ENCODE measurements at places on chromosomes 11 and 22.

DNA sequence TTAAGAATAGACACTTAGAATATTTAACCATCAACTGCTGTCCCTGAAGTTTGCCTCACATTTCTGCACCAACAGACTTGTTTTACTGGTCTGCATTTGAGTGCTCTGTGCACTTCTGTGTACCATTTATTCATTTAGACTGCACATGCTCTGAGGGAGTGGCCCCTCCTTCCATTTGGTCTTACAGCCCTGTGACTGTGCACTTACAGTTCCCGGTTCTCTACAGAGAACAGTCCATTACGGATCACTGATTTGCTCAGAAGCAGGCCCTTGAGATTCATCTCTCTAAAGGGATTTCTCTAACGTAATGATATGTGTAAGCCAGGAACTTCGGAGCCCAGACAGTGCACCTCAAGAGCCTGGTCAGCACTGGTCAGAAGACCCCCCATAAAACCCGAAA is 247.3 kb upstream of the BLID start:
- no peak for DNase-seq

DNA sequence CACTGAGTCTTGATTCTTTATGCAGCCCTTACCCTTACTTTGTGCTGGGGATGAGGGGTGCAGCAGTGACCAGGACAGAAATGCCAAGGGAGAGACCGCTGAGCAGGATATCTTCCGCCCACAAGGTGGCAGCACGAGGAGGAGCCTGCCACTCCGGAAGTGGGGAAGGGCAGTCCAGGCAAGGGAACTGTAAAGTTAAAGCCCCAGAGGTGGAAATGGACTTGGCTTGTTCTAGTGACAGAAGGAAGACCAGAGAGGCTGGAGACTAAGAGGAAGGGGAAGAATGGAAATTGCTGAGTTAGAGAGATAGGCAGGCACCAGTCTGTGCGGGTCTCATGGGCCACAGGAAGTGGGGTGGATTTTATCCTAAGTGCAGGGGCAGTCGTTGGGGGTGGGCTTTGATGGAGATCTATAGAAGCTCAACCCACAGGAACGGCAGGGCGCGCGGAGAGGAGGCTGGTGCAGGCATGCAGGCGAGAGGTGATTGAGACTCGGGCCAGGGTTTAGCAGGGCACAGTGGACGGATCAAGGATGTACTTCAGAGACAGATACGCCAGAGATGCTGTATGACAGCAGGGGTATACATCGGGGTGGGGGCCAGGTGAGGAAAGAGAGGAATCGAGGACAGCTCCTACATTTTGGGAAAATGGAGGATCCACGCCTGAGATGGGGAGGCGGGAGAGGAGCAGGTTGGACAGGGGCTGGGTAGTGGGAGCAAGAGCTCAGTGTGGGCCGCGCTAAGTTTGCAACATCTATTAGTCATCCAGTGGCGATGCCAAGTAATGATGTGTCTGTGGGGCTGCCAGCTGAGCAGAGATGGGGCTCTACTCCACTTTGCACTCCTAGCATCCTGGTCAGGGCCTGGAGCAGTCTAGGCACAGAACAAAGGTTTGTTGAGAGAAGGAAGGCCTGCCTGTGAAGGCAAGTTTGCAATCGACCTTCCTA is 3.3 kb upstream of the GRK2 start:
- peak; percentile 86 for DNase-seq

DNA sequence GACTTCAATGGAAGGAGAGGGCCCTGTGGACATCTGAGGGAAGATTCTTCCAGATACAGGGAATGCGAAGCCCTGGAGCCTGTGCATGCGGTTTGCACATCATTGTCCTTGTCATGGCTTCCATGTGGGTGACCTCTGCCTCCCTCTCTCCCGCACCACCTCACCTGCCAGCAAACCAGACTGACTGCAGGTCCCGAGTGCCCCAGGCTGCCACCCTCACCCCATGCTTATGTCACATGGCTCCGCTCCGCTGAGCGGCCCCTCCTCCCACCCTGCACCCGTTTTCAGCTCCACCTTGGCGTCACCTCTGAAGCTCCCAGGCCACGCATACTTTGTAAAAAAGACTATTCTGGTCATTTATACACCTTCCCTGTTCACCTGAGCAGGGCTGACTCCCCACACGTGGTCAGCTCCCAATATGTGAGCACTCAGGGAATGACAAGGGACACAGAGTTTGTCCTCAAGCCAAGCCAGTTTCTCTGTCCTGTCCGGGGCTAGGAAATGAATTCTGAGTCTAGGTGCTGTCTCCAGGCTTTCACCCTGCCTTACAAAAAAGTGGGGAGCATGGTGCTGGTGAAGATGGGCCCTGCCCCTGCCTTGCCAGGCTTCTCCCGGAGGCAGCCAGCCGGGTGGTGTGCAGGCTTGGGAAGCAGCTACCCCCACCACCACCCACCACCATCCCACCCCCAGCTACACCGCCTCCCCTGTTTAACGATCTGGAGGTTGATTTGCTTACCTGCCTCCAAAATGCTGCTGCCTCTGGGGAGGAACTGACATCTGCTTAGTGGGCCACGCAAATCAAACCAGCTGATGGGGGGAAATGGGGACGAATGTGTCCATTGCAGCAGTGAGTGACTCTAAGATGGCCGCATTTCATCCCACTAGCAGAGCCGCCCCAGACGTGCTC is 32.7 kb downstream of the FAM83F start:
- DNase-seq = no peak

GRCh38 chr11:61815790-61816735 is 740 bp downstream of the FADS1 start:
- peak; percentile 80 for DNase-seq

DNA sequence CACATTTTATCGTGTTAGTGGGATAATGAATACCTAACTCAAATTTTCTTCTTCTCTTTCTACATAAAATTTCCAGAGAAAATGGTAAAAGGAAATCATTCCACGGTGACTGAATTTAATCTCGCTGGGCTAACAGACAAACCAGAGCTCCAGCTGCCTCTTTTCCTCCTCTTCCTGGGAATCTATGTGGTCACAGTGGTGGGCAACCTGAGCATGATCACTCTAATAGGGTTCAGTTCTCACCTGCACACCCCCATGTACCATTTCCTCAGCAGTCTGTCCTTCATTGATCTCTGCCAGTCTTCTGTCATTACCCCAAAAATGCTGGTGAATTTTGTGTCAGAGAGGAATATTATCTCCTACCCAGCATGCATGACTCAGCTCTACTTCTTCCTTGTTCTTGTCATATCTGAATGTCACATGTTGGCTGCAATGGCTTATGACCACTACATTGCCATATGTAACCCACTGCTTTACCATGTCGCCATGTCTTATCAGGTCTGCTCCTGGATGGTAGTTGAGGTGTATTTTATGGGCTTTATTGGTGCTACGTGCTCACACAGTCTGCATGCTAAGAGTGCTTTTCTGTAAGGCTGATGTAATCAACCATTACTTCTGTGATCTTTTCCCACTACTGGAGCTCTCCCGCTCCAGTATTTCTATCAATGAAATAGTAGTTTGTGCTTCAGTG is 24.1 kb downstream of the OR10D3 start:
- DNase-seq = no peak
